Stimulated activated memory B cell treated with anti-CD40 and anti-IgM and Interleukin-4, amounts not matched to agents 10 μg/mL and 1 μg/mL and 100 μg/mL, for 72 hours (primary cell): ENCODE measurements at places on chromosomes 4 and X.

DNA sequence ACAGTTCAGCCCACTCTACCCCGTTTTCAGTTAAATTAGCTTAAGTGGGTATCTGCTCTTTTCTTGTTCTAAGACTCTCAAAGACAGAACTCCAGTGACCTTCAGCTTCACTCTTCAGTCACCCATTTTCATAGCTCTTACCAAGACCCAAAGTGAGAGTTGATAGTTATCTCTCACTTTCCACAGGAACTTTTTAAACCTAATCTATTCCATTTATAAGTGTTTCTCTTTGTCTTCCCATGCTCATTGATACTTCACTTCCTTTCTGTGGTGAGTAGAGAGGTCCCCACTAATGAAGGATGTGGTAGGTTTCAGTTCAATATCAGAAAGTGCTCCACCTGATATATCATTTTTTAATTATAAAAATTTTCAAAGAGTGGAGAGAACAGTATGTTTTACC lies 33.4 kb downstream of the COX18 start:
- no peak for ATAC-seq

DNA sequence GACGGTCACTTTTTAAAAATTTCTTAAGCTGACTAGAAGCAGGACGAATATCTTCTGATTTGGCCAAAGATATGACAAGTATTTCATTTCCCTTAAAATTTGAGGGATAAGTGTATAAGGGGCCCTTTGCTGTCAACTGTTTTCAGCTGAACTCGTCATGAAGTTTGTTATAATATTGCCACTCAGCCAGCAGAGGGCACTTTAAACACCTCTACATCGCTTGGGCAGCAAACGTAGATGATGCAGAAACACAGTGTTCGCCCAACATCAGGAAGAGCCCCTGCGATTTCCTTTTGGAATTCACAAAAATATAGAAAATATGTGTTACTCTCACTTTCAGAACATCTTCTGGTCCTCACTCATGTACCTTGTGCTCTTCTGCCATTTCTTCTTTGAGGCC lies 435.7 kb upstream of the FMR1 start:
- ATAC-seq = no peak

DNA sequence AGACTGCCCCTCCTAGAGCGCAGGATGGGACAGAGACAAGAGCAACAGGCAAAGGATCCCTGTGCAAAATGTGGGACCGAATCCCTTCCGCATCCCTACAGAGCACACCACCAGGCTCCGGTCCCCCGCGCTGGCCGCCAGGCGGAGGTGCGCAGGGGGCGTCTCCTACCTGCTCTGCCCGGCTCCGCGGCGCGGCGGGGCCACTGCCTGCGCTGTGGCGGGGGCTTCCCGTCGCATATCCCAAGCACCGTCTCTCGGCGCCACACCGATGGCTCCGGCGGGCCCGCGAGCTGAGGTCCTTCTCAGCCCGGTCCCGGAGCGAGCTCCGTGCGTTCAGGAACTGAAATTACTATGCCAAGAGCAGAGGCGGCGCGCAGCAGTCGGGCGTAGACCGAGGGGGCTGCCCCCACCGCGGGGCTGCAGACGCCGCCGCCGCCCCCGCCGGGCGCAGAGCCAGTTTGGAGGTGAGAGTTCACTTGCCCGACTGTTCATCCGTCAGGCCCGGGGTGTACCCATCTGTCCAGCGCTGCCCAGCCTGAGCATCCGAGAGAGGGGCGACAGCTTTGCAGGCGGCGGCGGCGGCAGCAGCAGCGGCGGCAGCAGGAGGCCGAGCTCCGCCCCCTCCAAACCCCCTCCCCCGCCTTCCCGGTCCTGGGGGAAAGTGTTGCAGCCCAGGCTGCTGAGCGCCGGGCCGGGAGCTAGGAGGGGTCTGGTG lies at the start of gene GPRIN3:
GPRIN3 (minus strand) TSS at position 355 of the 715 bp plus-strand sequence. CDS start 57,690 bp downstream, outside the sequence.
- ATAC-seq = peak; percentile 93

DNA sequence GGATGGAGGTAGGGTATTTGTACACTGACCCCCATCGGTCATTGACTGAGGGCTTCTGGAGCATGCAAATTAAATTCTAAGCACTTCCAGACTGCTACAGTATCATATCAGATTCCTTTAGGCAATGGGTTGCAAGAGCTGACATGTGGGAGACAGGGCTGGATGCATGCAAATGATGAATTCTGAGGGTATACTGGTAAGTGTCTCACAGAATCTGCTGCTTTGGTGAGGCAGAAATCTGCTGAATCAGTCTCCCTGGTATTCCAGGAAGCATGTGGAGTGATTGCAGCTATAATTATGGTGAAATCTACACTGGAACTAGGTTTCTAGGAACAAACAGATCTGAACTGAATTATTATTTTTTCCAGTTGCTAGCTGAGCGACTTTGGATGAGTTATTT lies 684.9 kb upstream of the MAGEB2 start:
- no peak for ATAC-seq

DNA sequence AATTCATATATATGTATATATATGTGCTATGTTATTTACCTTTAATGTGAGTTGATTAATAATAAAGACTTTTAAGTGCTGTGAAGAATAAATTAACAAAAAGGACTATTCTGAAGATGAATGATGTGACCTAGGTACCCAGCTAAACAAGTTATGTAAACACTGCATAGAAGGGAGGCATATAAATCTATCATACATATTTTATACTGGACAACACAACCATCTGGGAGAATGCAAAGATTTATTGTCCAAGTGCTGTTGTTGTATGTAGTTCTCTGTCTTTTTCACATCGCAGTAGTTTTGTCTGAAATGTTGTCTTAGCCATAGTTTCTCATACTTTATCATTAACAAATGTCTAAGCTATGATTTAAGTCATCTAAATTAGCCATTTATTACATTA lies 337.6 kb downstream of the PCDH18 start:
- ATAC-seq = no peak

DNA sequence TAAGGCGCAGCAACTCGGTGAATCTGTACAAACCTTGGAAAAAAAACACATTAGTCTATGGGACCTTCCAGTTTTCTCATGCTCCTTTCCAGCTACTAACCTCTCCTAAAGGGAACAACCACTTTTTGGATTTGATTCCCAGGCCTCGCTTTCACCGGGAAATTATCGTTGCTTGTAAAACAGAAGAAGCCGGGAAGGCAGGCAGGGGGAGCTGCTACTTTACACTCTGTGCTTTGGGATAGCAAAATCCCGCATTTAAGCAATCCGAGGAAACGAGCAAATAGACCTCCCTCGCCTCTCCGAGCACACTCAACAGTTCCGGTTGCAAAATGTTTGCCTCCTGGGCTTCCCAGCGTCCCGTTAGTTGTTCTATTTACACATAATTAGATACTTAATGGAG lies 1.2 kb downstream of the CD38 start:
- no peak for ATAC-seq

DNA sequence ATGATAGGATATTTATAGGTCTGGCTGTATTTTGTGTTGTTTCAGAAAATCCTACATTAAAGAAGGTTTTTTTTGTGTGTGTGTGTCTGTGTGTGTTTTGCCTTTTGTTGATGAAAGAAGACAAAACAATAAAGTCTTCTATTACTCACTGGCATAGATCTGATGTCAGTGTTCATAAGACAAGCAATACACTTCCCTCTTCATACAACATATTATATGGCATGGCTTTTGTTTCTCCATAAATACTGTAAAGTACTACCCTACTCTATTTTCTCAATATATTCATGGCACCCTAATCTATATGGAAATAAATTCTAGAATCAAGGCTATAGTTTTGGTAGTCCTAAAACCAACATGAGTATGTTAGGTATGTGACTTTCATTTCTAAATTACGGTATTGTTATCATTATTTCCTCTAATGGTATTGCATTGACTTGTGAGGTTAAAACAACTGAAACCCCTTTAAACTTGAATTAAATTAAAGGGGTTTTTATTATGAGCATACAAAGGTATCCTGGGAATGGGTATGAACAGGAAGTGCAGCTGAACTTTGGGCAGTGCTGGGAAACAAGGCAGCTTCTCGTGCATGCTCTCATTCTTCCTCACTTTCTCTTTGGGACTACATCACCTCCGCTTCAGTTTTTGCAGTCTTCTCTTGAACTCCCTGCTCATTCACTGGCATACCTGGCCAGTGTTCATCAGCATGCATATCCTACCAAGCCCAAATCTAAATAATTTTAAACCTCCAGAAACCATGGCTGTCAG lies 70.5 kb upstream of the PRSS48 start:
- ATAC-seq = no peak
